Fibroblast of skin of scalp (primary cell): ENCODE measurements at places on chromosomes 2 and 18.

GRCh38 chr2:68756178-68756577, 21.6 kb downstream of the ARHGAP25 start:
- no peak for DNase-seq

- DNase-seq: peak; percentile 87
Measured at GRCh38 chr2:188414411-188414810, 122.7 kb downstream of the GULP1 start.

DNA sequence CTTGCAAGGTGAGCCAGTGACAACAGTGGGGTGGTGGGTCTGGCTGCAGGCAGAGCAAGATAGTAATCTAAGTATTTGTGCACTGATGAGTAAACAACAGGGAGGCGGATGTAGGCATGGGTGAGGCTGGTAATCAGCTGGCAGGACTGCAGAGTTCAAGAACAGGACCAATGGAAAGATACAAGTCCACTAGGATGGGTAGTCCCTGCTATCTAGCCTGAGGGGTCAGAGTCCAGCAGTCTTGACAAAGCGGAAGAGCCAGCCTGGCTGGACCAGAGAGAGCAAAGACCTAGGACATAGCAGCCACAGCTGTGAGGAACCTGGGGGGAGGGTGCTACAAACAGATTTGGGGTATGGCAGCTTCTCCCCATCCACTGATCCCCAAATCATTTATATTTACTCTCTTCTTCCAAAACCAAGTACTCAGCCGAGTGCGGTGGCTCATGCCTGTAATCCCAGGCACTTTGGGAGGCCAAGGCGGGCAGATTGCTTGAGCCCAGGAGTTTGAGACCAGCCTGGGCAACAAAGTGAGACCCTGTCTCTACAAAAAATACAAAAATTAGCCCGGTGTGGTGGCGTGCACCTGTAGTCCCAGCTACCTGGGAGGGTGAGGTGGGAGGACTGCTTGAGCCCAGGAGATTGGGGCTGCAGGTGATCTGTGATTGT, 25.9 kb downstream of the VIL1 start:
- no peak for DNase-seq

DNA sequence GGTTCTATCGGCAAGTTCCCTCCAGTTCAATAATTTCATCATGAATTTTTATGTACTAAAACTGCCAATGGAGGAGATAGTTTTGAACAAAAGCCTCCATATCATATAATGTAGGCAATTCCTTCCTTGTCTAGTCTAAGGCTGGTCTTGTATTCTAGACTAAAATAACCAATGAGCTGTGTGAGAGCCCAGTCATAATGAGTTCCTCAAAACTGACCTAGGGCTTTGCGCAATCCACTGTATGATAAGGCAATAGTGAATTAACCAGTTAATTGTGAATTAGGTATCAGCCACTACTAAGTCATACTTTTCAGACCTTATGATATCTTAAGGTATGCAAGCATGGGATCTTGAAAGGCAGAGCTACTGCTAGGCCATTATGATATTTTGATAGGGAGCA, 7.6 kb upstream of the UXS1 start:
- DNase-seq: no peak

- DNase-seq: no peak
Measured at GRCh38 chr2:128439031-128439790, 120.5 kb upstream of the HS6ST1 start.

- no peak for DNase-seq
Measured at GRCh38 chr18:42106784-42107183, 151.8 kb downstream of the PIK3C3 start.

DNA sequence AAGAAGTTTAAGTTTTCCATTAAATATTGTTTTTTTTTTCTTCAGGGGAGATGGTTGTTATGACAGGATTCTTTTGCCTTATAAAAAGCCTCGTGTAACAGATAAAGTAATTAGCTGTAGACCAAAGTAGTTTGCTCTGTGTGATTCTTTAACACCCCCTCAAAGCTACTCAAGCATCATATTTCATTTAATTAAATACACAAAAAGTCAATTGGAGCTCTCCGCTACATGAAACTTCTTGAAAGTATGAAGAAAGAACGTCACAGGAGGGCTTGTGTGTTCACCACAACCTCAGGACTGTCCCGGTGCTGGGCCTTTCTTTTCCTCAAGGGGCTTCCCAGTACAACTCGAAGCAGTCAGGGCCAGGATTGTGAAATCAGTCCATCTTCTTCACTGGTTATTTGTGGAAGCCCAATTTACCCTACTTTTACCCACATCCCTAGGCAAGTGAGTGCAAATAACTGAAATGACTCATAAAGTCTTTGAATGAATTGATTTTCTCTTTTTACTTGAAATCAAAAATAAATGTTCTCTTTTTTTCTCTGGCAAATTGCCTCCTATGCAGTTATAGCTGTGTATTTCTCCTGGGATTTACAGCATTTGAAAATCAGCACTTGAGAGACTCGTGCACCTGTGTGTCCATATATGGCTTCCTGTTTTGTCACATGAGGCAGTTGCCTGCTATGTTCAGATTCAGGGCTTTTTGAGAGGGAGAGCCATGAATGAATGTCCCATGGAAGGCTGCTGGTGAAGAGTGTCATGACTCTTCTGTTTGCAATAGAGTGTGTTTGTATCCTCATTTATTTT, 48.6 kb downstream of the LINC00305 start:
- peak; percentile 13 for DNase-seq

DNA sequence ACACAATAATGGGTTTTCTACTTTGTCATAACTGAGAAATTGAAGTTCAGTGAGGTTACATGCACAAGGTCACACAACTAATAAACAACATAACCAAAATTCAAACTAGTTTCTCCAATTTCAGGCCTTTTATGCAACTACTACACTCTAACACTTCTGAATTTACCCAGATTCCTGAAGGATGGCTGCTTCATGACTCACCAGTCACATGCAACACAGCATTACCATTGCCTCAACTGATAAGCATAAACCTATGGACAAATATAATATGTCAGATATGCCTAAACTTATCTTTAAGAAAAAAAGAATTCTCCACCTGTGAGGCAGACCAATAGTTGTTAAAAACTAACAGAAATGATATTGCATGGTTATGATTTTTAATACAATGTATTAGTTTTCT, 586.5 kb upstream of the SLC8A1 start:
- DNase-seq: peak; percentile 31

- DNase-seq: no peak
Measured at GRCh38 chr2:28325567-28326468, 66.8 kb upstream of the FOSL2 start.

GRCh38 chr18:43393174-43393573, 115.9 kb upstream of the SYT4 start:
- DNase-seq: no peak

GRCh38 chr2:145288650-145289496, 769.0 kb upstream of the ZEB2 start:
- DNase-seq: no peak

DNA sequence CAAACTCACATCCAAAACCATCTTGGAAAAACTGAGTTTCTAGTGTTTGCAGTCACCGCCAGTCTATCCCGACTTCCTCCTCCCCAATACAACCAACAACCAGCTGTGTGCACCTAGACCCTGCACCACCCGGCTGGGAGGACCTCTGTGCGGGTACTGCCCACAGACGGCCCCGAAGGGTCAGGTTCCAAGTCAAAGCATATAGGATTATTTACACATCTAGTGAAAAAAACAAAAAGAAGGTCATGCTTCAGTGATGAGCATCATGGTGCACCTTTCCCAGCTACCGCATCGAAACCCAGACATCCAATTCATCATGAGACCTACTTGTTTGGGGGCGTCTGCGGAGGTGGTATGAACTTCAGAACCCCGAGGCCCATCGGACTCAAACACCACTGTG, 124.8 kb downstream of the ZNF516 start:
- no peak for DNase-seq
